ENCODE measurements at places on chromosomes 6 and 20.

GRCh38 chr6:71404145-71404966 lies 115.7 kb downstream of the OGFRL1 start:
- DNase-seq: peak; percentile 23

- DNase-seq: no peak
Observed at GRCh38 chr20:58139849-58140786, 88.3 kb downstream of the ANKRD60 start.

DNA sequence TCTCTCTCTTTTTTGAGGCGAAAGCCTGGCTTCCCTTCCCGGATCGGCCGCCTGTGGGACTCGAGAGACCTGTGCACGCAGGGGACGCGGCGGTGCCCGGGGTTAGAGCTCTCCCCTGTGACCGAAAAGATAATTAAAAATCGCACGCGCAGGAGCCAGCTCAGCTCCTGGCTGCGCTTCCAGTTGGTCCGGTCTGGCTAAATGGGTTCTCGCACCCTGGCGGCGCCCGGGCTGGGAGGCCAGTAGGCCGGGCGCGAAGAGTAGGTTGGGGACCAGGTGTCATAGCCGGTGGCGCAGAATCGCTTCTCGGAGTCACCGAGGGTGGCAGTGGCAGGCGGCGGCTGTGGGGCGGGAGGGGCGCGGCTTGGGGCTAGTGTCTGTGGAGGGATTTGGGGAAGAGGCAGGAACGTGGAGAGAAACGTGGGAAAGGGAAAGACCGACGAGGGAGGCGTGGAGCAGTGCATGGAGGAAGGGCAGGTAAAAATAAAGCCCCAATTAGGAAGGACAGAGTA lies 41.9 kb upstream of the SUPT3H start:
- DNase-seq: peak; percentile 75

DNA sequence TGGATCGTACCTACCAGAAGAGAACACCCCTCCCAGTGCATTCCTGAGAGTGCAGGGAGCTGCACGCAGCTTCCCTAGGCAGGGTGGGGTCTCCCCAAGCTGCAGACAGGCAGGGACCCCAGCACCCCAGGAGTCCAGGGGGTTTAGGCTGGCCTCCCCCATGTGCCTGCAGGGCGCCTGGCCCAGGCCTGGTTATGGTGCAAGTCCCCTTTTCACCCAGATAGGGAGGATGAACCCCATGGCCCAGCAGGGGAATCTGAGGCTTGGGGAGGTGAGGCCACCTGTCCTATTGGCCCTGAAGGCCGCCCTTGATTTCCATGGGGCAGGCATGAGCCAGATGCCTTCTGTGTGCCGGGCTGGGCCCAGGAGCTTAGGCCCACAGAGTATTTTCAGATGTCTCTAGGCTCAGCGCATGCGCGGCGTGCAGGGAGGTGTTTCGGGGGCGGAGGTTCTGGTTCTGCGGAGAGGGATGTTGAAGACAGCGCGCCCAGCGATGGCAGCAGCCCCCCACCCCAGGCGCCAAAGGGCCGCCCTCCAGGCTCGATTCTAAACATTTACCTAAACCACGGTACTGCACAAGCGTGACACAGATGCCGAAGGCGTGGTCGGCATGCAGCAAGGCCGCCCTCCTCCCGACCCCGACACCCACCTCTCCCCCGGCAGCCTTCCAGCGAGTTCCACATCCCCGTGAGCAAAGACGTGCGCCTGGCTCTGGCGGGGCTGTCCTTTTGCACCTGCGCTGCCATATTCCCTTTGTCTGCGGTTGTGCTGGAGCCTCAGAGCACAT lies 29.4 kb downstream of the COL20A1 start:
- DNase-seq: no peak

Data from small intestine (tissue), 16 donors.